Non-pigmented ciliary epithelial cell (primary cell): ENCODE measurements at places on chromosomes 11 and 22.

GRCh38 chr11:114155116-114155515 lies 95.6 kb downstream of the ZBTB16 start:
- DNase-seq: no peak

GRCh38 chr11:112961146-112961668 lies at the start of gene NCAM1:
Gene NCAM1 (plus strand): TSS chr11:112961420.
- DNase-seq: no peak

- no peak for DNase-seq
These were observed 47.7 kb upstream of the NECTIN1 start for GRCh38 chr11:119776651-119777050.

- DNase-seq: no peak
These were observed 1406.1 kb upstream of the TENM4 start for GRCh38 chr11:80846979-80847378.

- DNase-seq: no peak
These were observed 3.4 kb upstream of the MUC5B start for GRCh38 chr11:1219446-1219833.

DNA sequence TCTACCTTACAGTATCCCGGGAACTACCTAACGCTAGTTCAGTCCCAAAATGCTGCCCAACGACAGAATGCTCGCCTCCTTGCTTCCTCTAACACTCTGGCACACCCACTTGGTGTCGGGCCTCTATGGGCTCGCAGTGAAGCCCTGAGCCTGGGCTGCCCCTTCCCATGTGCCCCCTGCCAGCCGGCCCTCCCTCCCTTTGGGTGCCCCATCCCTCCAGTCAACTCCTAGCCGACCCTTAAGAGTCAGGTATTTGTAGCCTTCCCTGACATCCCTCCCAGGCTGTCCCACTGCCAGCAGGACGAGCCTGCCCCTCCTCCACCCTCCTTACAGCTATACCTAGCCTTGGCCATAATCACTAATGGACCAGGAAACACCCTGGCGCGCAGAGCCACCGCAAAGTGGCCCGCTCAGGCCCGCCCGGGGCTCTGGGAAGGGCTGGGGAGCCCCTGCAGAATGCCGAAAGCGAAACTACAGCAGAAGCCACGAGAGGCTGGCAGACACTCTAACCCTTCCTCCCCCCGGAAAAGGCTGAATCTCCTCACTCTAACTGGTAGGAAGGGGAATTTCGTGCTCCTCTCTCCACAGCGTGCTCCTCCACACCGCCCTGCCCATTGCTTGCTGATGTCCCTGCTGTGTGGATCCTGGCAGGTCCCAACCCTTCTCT lies 8.2 kb downstream of the CBX7 start:
- DNase-seq: no peak

DNA sequence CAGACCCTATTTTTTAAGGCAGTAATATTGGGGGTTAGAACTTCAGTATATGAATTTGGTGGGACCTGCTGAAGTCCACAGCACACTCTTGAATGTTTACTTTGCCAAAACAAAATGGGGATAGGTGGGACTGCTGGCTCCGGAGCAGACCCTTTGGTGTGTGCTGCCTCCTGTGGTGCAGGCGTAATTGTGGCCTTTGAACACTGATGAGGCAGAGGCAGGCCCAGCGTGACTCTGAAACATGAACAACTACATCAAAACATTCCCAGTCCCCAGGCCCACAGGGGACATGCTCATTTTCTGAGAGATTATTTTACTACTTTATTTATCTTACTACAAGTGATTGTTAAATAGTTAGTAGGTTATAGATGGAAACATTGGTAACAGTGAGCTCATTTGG lies 225.0 kb upstream of the TBCEL start:
- DNase-seq: no peak

DNA sequence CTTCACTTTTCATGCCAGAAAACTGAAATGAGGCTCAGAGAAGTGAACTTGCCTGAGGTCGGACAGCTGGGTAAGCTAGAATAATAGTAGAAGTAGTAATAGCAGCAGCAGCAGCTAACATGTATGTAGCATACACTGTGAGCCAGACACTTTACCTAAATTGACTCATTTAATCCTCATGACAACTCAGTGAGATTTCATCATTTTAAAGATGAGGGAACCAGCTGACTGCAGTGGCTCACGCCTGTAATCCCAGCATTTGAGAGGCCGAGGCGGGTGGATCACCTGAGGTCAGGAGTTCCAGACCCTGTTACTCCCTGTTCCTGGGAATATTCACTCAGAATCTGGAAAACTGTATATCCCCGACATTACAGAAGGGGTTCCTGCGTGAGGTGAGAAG lies 154.5 kb downstream of the DBX1 start:
- DNase-seq: no peak

DNA sequence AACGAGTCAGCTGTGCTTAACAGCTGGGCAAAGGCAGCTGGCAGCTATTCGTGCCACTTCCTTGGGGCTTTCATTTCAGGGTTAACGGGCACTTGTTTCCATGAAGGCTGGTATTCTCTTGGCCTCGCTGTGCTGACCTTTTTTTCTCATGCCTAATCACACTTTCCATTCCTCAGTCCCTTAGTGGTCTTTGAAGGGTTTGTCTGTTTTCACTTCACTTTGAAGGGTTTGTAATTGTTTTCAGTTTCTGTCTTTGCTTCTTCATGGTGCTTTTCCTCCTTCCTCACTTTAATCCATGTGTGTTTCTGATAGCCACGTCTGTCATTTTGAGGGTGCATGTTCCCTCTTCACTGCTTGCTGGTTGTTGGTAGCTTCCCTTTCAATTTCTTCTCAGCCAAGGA lies 24.6 kb downstream of the PPIL2 start:
- DNase-seq: no peak

DNA sequence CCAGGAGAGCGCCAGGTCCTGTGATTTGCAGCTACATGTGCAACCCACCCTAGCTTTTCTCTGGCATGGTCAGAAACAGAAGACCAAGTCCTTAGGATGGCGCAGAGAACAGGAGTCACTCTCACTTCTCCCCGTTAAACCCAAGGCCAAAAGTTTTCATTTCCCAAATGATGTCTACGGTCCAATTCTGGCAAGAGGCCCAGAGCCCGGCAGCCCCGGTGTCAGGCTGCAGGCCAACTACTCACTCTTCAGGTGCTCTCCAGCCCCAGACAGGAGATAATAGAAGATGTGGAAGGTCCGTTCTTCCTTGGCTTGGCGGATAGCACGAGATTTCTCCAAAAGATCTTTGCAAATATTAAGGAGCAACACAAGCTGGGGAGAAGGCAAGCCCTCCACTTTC lies 67.2 kb downstream of the MYH9 start:
- DNase-seq: no peak

GRCh38 chr11:58573451-58574104 lies 2.1 kb downstream of the LPXN start:
- peak; percentile 64 for DNase-seq

GRCh38 chr11:134270250-134270714 lies 5.9 kb upstream of the GLB1L3 start:
- DNase-seq: no peak

DNA sequence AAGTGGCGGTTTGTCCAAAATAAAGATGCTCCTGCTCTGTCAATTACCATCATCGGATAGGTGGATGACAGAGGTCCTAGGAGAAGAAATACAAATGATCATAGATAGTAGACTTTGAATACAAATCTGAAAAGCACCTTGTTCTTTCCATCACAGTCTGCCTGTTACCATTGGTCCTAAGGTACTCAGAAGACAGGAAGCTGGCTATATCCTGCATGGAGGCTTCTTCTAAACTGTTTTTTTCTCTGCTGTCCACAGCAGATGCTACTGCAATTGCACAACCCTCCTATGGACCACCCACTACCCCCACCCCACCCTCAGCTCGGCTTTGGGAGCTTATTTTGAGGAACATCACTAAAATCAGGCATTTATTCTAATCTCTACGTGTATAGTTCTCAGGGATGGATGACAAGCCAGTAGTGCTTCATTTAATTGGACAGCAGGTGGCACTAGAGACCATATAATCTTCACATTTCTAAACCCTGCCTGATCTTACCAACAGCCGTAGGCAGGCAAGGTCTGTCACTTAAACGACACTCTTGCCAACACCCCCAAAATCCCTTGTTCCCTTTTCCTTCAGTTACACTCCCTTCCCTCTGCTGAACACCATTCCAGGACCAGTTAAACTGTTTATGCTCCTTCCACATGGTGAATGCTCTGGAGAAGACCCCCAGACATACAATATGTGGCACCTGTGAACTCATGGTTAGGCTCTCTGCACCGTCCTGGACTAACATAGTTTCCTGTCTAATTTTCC lies 6.6 kb upstream of the PTS start:
- DNase-seq: no peak

DNA sequence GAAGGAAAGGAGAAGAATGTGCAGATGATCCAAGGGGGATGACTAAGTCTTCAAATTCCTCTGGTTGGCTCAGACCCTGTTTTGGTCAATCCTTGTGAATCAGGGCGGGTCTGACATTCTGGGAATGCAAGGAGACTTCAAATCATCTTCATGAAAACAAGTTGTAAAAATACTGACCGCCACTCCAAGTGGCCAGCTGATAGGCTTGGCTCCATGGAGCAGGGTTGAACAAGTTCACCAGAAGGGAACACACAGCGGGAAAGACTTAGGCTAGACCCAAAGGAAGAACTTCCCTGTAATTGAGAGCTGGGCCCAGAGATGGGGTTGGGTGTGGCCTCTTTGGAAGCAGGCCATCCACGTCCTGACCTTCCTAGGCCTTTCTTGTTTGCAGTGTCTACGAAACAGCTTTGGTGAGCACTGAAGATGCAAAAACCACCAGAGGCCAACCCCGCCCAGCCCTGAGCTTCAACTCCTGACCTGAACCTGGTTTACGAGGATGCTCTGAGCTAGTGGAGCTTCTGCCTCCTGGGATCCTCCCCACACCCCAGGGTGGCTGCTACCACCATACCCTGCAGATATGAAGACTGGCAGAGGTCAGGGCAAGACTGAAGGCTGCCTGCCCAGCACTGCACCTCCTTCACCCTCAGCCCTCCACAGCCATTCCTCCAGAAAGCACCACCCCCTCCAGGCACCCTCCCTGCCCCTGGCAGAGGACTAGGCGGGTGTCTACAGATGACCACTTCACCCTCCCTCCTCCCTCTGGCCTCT lies 26.1 kb downstream of the GDPD5 start:
- DNase-seq: peak; percentile 85

GRCh38 chr22:24758164-24758799 lies 16.2 kb downstream of the PIWIL3 start:
- peak; percentile 17 for DNase-seq

DNA sequence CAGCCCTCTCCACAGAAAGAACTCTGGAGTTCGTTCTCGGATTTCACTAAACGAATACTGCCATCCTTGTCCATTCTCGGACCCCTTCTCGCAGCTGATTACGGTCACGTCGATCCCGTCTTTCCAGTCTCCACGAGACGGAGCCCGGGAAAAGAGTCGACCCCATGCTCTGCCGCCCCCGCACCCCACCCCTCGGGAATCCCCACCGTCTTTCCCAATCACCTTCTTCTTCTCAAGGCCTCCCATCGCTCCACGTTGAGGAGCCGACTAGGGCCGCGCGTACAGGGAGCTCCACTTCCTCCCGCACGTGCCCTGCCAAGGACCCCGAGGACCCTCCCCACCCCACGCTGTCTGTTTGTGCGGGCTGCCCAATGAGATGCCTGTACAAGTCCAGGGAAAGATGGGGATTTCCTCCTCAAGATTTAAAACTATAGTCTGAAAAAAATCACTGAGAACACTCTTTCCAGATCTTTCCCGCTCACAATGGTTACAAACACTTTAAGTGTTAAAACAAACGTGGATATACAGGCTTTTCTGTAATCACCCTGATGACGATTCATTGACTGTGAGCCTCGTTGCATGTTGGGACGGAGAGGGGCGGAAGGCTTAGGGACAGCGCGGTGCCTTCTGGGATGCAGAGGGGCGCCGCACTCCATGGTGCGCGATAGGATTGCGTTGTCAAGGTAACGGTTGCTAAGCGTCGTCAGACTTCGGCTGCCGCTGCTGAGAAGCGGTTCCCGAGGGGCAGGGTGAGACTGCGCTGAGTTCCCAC lies at the start of gene PES1:
TSS of gene PES1 (minus strand) at position 323 of the 772 bp plus-strand sequence. CDS start at position 246, 77 bp downstream.
- DNase-seq: peak; percentile 96

- DNase-seq: no peak
These were observed 65.8 kb downstream of the SLC22A12 start for GRCh38 chr11:64656862-64657261.

DNA sequence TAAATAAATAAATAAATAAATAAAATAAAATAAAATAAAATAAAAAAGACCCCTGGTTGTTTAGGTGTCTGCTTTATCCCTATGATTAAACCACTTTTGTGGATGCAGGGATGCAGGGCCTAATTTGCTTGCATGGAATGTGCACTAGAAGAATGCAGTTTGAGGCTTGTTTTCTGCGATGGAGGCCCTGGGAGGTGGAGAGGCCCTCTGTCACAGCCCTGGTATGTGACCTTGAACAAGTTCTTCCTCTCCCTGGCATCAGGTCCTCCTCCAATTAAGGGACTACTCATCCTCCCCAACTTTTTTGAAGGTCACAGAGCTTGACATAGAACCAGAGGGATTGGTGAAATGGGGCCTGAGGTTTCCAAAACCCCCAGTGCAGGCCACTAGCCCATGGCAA lies 22.7 kb downstream of the KCNJ4 start:
- no peak for DNase-seq

GRCh38 chr22:17783312-17783711 lies 9.0 kb upstream of the BID start:
- no peak for DNase-seq

- no peak for DNase-seq
These were observed 24.8 kb upstream of the RCN1 start for GRCh38 chr11:32065865-32066629.

- peak; percentile 49 for DNase-seq
These were observed 1073.3 kb downstream of the TBC1D22A start for GRCh38 chr22:47835726-47836125.

DNA sequence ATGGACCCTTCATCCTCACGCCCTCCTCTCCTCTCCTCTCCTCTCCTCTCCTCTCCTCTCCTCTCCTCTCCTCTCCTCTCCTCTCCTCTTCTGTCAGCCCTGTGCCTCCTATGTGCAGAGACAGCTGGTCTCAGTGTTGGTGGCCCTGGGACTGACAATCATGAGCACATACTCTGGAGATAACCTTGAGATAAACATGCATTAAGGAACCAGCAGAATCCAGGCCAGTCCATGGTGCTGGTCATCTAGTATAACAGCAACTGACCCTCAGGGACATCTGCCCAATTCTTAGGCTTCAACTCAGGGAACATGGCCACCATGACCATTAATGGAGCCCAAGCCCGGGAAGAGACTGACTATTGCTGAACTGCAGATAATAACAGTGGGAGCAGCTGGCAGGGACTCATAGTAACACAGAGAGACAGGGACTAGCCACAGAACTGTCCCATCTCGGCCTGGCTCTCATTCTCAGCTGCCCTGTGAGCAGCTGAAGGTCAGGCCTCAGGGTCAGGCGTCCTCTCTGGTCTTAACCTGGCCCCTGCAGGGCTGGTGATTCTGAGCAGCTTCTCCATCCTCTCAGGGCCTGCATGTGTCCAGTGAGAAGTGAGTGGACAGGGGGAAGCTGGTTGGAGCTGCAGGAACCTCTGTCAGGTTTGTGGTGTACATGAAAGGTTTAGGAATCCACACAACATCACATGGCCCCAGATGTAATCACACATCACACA lies 45.4 kb downstream of the GGTLC2 start:
- no peak for DNase-seq

DNA sequence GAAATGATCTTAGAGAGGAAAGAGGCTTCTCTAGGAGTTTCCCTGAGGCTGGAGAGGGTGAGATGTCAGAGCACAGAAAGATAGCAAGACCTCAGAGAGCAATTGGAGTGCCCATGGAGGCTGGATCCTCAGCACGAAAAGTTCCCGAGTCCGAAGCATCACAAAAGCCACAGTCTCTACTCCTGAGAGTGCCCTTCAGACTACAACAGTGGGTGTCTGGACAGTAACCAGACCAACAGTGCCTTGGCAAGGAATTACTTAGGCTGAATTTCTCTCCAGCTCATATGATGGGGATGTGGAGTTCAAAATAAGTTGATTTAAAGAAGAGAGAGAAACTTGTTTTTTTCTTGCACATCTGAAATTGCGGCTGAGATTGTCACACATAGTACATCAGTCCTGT lies 31.9 kb upstream of the PSMA1 start:
- DNase-seq: no peak
